ENCODE measurements at places on chromosomes 3 and 15.

GRCh38 chr3:54550221-54550977, 377.5 kb downstream of the LRTM1 start:
- DNase-seq, result peak; percentile 4

GRCh38 chr3:172289583-172289982, 158.7 kb downstream of the GHSR start:
- no peak for DNase-seq

- DNase-seq, result no peak
These were observed 647.6 kb upstream of the TGFBR2 start for GRCh38 chr3:29958816-29959215.

GRCh38 chr3:72633121-72633520, 215.1 kb downstream of the SHQ1 start:
- DNase-seq, result no peak

- no peak for DNase-seq
These were observed 123.1 kb downstream of the FMN1 start for GRCh38 chr15:33071451-33071850.

DNA sequence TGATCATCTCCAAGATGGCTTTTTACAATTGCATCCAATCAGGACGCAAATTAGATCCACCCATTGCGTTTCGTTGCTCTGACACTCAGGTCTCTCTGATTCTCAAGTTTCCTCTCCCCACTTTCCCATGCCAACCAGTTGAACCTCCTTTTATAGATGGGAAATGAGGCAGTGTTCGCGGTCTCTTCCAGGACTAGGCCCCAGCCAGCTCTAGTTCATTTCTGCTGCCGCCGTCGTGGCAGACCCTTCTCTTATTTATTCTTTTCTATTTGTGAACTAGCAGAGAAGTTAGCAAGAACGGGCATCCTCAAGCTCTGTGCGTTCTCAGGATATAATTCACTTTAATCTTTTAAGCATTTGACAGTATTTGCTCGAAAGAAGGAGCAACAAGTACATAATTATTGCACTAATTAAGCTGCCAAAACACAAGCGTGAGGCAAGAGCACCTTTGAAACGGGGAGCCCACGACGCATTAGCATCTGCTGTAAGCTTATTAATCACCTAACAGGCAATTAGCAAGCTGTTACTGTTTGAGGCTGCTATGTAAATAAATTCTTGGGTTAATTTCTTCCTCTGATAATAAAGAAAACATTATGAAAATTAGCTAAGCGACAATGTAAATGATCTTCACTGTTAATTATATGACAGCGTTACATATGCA, 246.4 kb upstream of the TLE3 start:
- DNase-seq, result no peak

DNA sequence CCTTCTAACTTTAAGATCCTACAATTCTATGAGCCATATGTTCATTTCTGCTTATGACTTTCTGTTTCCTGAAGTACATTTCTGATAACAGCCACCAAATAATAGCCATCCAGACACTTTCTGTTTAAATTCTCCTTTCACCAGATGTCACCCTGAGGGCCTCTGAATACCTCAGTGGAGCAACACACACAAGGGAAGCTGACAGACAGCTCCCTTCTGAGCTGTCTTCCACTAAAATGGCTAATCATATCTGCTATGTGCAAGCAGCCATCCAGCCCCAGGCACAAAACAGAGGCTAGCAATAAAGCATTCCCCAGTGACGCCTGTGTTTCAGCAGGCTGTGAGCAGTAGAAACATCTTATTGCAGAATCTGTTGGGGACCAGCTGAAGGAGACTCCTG, 666.6 kb upstream of the UBE2E2 start:
- no peak for DNase-seq

- DNase-seq, result no peak
These were observed 42.6 kb downstream of the MGLL start for GRCh38 chr3:127779747-127780146.

DNA sequence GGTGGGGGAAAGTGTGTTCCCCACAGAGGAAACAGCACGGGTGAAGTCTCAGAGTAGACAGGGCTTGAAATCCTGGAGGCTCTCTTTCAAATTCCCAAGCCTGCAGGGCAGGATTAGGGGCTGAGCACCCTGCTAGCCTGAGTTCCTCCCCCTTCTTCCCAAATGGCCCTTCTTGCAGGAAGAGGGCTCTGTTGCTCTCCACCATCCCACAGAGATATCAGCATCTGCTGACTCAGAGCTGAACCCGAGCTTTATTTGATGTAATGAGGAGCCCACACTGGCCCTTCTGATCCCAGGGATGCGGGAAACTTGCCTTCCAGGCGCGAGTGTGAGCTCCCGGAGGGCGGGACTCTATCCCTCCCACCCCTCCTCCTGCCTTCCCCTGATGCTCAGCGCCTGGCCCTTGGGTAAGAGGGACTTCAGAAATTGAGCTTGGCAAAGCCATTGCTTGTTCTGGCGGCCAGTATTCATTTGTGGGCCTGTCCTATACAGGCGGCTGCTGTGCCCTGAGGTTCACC, 1.4 kb upstream of the STRA6 start:
- DNase-seq, result no peak

DNA sequence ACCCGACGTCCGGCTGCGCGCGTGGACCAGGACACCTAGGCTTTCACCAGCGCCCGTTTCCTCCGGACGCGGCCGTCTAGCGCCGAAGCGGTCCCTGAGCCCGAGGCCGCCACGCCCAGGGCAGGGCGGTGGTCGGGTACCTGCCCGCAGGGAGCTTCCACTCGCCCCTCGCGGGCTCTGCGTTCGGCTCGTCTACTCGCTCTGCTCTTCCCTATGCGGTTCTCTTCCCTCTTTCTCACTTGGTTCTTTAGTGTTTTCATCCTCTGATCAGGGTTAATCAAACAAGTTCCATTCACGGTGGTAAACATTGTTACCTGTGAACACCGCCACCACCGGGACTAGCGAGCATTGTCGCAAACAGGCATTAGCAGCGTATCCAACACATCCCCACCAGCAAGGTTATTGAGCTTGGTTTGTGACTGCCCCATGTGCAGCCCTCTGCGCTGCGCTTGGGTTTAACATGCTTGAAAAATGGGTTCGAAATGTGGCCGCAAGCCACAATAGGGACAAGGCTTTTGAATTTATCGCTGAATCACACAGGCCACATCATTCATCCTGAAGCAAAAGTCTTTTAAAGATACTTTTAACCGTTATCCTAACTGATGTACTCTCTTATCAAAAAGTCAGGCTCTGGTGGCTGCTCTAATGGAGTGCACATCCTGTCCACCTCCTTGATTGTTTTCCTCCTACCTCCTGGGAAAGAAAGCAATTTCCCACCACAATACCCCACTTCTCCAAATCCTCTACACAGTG, 843 bp upstream of the CD47 start:
- DNase-seq, result peak; percentile 19

DNA sequence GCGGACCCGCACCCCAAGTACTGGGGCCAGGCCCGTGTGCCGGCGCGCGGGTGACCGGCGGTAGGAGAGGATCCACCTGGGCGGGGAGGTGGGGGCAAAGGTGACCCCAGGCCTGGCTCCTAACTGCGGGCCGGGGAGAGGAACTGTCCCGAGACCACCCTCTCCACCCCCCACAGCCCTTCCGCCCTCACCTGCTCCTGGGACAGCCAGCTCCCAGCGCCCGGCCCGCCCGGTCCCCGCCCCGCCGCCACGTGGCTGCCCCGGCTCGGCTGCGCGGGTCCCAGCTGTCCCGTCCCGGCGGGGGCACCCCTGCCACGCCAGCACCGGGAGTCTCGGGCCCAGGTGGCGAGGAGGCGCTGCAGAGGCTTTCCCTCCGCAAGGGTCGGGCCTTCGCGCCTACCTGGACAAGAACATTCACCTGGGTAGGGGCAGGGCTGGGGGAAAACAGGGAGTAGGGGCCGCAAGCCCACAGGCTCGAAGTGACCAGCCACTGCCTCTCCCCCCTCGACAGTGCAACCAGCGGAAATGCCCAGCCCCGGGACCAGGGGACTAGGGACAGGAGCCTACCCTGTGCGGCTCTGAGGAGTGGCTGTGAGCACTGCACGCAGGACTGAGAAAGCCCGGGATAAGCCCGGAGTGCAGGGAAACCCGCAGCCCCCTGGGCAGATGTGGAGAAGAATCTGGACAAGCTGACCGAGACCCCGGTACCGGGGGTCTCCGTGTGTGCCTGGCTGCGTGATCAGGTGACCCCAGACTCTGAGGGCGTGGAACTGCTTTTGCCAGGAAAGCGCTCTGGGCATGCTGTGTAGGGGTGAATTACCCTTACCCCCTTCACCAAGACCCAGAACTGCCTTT, at the start of gene SLC12A8:
TSS of gene SLC12A8 (minus strand) at position 240 of the 855 bp plus-strand sequence. CDS start 1,399 bp downstream, outside the sequence.
- DNase-seq, result no peak

- DNase-seq, result no peak
These were observed 642.0 kb upstream of the KCNMB2 start for GRCh38 chr3:177894081-177894728.

- DNase-seq, result no peak
These were observed 807.4 kb downstream of the SQOR start for GRCh38 chr15:46442184-46442583.

GRCh38 chr3:179613807-179614206, 9.2 kb downstream of the NDUFB5 start:
- no peak for DNase-seq

- no peak for DNase-seq
These were observed 125.1 kb downstream of the SNRK start for GRCh38 chr3:43411429-43411828.

GRCh38 chr3:37906734-37907282, 45.1 kb downstream of the CTDSPL start:
- no peak for DNase-seq

DNA sequence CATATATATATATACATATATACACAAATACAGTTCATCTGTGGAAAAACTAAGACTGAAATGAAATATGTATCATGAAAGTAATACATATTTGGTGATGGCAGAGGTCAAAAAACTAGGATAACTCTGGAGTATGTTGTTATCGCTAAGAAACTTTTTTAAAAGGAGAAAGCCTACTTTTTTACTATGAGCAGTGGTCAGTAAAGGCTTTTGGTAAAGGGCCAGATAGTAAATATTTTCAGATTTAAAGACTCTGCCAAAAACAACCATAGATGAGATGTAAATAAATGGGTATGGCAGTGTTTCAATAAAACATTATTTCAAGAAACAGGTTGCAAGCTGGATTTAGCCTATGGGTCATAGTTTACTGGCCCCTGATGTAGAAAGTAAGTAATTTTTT, 93.8 kb upstream of the TGFBR2 start:
- DNase-seq, result no peak

- DNase-seq, result peak; percentile 16
These were observed 54.5 kb upstream of the GOLGA6B start for GRCh38 chr15:72599855-72600464.

DNA sequence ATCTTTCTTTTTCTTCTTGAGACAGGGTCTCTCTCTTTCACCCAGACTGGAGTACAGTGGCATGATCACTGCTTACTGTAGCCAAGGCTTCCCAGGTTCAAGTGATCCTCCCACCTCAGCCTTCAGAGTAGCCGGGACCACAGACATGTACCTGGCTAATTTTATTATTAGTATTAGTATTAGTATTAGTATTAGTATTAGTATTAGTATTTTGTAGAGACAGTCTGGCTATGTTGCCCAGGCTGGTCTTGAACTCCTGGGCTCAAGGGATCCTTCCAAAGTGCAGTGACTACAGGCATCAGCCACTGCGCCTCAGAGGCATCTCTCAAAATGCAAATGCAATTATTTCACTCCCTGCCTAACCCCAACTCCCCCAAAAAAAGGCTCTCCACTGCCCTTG, 1.7 kb downstream of the KIF7 start:
- DNase-seq, result no peak

GRCh38 chr3:24493746-24494617, 668 bp downstream of the THRB start:
- DNase-seq, result no peak

GRCh38 chr15:55819397-55820034, 76.6 kb upstream of the PRTG start:
- no peak for DNase-seq

- DNase-seq, result peak; percentile 93
These were observed 154.0 kb upstream of the THBS1 start for GRCh38 chr15:39426552-39427532.

DNA sequence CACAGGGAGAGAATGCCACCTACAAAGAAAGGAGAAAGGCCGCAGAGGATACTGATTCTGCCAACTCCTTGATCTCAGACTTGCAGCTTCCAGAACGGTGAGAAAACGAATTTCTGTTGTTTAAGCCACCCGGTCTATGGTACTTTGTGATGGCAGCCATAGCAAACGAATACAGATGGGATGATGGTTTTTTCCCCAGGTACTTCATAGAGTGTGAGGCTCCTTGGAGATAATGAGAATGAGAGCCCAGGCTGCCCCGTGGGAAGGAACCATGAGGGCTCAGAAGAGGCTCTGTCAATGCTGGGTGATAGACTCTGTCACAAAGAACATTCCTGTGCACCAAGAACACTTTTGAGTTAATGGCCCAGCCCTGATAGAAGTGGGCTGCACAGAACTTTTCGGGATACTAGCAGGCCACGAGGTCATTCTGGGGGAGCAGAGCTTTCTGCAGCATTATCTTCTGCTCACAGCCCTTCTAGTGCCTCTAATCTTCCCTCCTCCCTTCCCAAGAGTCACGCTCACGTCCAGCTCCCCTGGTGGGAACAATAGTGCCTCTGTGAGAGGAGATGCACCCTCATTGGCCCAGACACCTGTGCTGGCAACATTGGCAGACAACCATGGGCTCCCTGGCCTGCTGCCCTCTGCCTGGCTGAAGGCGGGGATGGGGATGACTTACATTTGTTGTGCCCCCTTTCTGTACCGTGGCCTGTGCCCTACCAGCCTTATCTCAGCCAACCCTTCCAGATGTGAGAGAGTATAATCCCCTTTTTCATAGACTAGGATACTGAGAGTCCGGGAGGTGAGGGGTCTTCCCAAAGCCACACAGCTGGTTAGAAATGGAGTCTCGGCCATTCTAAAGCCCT, 5.2 kb upstream of the RLBP1 start:
- no peak for DNase-seq

DNA sequence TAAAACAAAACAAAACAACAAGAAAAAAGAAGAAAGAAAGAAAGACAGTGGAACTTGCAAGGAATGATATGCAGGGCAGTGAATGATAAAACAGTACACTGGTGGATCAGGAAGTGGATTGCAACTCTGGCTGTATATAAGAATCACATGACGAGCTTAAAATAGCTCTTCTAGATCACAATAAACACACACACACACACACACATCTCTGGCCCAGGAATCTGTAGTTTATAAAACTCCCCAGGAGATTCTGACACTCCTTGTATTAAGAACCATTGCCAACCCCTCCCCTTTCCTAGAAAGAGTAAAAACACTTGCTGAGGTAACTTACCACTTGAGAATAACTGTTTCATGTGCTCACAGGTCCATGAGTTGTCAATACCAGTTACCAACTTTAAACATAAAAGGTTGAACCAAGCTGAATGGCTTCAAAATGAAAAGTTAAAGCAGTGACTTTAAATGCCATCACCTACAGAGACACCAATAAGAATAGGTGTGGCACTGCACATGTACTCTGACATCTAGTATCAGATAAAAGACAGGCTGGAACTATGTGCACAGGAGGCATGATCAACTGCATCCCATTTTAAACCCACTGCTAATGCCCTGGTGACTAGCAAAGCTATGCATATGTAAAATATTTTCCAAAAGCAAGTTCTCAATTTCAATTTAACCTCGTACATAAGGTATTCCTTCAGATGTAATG, 3.9 kb downstream of the CPOX start:
- no peak for DNase-seq
